ENCODE measurements at places on chromosomes 12 and 14.

- no peak for DNase-seq
Observed at GRCh38 chr14:69701291-69701690, 65.7 kb upstream of the SRSF5 start.

GRCh38 chr12:92558806-92559205 is 144.0 kb upstream of the PLEKHG7 start:
- no peak for DNase-seq

DNA sequence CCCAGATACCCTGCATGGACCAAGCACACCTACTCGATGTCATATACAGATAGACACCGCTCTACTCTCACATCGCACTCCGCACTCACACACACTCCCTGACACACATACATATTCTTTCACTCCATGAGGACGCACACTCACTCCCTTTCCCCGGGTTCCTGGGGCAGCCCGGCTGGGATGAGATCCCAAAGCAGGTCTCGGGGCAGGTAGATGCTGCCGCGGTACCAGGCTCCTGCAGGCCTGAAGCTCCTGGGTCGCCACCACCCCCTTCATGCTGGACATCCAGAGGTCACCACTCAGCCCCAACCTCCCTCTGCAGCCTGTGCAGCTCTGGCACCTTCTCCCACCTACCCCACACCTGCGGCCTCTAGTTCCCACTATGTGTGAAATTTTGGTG is 2.3 kb downstream of the C1QL4 start:
- no peak for DNase-seq

DNA sequence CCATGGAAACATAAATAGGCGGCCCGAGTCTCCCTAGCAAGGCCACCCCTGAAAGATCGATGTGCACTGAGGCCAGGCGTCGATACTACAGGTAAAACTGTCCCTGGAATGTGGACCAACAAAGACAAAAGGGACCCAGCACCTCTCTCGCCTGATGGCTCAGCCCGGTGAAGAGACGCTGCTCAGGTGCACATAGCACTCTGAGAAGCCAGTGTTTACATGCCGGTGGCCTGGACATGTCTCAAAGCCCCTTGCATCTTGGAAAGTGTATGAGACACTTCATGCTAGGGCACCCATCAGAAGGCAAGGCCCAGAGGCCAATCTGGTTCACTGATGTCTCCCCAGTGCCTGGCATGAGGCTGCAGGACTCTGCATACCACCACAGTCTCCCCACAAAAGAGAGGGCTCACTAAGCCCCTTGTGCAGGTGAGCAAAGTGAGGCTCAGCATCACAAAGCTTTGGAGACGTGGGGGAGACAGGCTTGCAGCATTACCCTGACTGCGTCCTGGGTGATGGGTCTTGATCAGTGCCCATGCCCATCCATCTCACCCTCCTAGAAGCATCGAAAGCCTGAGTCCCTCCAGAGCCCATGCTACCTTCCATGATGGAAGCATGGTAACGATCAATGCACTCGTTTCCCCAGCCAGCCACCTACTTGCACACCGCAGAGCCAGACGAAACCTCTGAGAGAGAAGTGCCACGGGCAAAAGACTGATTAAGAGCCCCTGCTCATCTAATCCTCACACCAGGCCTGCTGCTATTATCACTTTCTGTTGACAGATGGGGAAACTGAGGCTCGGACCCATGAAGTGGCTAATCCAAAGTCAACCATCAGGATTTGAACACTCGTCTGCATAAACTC is 16.1 kb downstream of the BCL11B start:
- no peak for DNase-seq

DNA sequence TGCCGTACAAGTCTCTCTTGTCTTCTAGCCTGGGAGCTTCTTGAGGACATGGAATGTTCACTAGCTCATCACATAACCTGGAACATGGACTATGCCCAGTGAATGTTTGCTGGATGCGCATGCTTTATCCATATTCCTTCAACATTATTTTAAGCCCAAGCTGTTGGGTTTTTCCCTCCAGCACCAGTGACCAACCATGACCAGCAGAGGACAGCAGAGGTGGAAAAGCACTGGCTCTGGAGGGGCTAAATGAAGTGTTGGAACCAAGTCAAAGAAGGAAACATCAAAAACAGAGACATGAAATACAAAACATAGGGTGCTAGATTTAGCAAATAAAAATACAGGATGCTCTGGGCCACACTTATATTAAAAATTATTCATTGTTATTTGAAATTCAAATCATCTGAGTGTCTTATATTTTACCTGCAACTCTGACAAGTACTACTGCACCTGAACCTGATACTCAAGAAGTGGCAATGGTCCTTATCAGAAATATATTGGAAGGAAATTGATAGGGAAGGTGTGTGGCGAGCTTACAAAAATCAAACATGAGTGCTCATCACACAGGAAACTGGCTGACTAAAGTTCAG is 23.1 kb upstream of the HELB start:
- DNase-seq = peak; percentile 25

DNA sequence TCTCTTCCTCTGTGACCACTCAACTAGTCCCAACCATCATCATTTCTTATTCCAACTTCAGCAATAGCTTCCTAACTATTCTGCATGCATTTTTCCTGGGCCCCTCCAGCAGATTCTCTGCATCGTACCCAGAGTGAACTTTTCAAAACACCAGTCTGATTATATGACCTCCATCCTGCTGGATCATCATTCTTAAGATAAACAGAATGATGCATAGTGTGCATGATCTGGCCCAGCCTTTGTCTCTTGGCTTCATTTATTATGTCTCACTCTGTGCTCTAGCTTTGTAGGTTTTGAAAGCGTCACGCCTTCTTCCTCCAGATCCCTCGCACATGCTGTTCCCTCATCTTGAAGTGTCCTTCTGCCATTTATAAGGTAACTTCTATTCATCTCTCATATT is 46.3 kb upstream of the SLC38A4 start:
- no peak for DNase-seq
